ENCODE measurements at places on chromosomes 11 and 22. TPM values are rescaled to one million over a fixed set of nuclear protein-coding genes. Genes with fewer than 3 reads are reported as not detected.

Gene LARGE1
- 2.2 TPM for total RNA-seq

Gene IRAG1
- 0.08 TPM for total RNA-seq

Gene TYR
- total RNA-seq: not detected

Gene DDTL
- 2.2 TPM for total RNA-seq

Gene MTFP1
- 99.9 TPM for total RNA-seq

Gene POLA2
- total RNA-seq: 64.7 TPM

Gene PNPLA3
- total RNA-seq: not detected

Gene LRRC4C
- not detected for total RNA-seq

Gene RBM4B
- total RNA-seq: 9.0 TPM

Gene PGA5
- total RNA-seq: not detected

DNA sequence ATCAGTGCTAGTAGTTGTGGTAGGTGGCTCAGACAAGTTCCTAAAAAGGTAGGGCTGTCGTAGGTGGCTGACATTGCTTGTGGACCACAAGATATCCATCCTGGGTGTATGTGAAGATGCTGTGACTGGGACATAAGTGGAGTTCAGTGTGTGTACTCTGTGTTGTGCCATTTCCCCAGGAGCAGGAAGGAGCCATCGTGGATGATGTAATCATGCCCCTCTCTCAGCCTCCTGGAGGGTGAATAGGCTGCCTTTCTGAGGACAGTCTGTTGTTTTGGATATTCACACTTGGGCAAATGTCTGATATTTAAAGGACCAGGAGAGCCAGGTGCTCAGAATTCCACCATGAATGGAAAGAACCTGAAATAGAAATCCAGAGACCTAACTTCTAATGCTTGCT lies 2.7 kb downstream of the HEPHL1 start:
- no peak for DNase-seq

DNA sequence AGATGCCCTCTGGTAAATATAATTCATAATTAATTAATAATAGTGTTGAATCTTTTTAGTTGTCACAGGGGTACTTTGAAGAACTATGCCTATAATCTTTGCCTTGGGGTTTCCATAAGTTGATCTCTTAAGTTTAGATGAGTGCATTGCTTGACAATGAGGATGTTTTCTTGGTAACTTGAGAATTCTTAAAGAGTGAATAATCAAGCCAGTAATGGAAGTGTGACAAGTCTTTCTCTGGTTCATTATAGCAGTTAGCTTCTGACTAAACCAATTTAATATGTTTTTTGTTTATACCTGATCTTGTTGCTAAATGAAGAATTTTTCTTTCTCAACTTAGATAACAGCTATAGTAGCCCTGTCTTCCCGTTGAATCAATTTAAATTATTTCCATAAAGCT lies 46.2 kb downstream of the ATXN10 start:
- no peak for DNase-seq

GRCh38 chr22:25558341-25558740 lies 6.1 kb upstream of the GRK3 start:
- DNase-seq: no peak

GRCh38 chr11:70739811-70740487 lies 341.6 kb downstream of the CTTN start:
- DNase-seq: no peak

DNA sequence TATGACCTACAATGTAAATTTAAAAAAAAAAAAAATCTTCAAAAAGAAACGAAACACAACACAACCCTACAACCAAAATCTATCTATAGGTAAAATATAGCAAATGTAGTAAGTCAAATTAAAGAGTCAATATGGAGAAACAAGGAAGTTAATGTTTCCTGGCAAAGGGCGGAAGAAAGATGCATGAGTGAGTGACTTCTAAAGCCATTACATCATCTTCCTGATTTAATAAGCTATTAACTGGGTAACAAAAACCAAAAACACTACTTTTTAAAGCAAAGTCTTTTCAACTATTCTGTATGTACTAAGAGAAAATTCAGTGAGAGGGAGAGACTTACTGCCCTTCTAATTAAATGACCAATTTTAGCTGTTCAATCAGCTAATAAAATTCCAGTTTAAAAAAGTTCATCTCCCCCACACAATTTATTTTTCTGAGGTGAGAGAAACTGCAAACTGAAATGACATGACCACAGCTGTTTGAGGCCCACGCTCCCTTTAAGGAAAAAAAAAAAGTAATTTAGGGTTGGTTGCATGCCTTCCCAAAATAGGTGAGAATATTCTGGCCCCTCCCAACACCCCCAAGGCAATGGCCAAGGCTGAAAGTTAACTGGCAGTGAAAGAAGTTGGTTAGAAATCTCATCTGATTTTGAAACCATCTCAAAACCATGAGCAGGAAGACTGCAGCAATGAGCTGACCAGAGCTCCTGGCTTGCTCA lies 5.9 kb downstream of the SF1 start:
- no peak for DNase-seq

DNA sequence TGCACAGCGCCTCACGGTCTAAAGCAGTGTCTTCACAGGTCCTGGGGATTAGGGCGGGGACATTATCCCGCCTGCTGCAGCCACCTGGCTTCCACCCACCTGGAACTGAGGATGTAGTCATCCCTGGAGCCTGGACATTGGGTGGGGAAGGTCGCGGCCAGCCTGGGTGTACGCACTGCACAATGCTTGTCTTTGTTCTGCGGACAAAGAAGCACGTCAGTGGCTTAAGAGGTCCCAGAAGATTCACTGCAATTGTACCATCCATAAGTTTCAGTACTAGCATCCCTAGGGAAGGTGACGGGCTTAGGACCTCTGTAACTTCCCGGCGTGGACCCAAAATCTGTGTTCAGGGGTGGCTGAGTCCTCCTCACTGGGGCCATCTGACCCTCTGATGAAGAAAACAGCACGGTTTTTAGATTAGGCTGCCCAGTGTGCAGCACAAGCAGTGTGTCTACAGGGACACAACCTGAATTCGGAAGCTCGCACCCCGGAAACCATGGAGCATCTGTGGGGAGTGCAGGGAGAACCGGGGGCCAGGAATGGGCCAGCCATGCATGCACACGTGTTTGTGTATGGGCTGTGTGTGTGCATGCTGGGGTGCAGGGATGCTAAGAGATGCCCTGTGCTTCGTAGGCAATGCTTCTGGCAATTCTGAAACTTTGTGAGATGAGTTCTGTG lies 342.6 kb upstream of the B3GAT1 start:
- no peak for DNase-seq

- no peak for DNase-seq
These were observed 146.9 kb downstream of the ATXN10 start for GRCh38 chr22:45818424-45819085.

- DNase-seq: no peak
These were observed 10.5 kb downstream of the ZMAT5 start for GRCh38 chr22:29756341-29756740.

DNA sequence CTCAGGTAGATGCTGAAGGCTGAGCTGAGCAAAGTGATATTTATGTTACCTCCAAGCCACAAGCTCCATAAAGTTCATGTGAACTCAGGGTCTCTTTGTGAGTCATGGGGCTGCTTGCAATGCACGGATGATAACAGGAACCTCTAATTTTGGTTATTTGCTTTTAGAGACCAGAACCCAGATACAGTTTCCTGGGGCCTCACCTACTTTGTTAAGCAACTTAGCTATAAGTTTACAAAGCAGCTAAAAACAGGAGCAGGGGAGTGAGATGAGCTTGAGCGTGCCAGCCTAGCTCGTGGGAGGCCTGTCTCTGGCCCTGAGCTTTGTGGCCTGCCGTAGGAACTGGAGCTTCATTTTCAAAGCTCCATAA lies 29.2 kb downstream of the SREBF2 start:
- DNase-seq: peak; percentile 47

GRCh38 chr11:132307309-132308020 lies 937.0 kb downstream of the NTM start:
- DNase-seq: no peak

- DNase-seq: no peak
These were observed 113.8 kb downstream of the CADM1 start for GRCh38 chr11:115390441-115390840.

DNA sequence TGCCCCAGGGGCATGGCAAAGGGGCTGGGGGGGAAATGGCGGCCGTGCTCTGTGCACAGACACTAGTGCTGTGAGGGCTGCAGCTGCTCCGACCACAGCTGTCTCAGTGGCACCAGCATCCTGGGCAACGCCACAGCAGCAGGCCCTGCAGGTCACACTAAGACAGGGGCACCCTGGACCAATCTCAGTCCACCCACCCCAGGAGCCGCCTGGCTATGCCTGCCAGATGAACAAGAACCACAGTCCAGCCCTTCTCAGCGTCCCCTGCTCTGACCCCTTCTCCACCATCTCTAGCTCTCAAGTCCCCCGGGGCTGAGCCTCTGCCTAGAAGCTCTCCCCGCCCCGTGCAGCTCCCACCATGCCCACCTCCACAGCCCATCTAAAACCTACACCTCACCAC lies 16.5 kb downstream of the TUBGCP6 start:
- DNase-seq: no peak

All from activated T-cell treated with anti-CD3 and anti-CD28 coated beads, Interleukin-2, amount 50 U/mL, for 4 hours (primary cell).